Stimulated activated CD8-positive, alpha-beta memory T cell treated with anti-CD3 and anti-CD28 coated beads, Interleukin-2, amount 100 ng/mL, for 1 hour (primary cell): ENCODE measurements at places on chromosomes 3 and 15.

DNA sequence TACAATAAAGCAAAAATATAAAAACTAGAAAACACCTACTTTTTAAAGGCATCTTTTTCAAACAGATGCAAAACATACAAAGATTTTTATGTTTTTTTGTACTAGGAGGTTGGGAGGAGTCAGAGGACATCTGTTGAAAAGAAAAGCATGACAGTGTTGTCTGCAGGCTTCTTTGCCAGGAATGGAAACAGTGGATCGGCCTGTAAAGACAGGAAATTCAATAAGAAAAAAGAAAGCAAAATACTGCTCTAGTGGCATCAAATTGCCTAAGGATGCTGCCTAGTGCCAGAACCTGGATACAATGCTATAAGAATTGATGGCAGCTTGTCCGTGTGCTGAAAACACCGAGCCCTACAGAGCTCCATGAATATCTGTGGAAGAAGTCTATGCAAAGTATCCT is 69.9 kb downstream of the TBC1D5 start:
- DNase-seq = no peak

- DNase-seq = no peak
Observed at GRCh38 chr3:117463276-117464115, 753.9 kb downstream of the TUSC7 start.

DNA sequence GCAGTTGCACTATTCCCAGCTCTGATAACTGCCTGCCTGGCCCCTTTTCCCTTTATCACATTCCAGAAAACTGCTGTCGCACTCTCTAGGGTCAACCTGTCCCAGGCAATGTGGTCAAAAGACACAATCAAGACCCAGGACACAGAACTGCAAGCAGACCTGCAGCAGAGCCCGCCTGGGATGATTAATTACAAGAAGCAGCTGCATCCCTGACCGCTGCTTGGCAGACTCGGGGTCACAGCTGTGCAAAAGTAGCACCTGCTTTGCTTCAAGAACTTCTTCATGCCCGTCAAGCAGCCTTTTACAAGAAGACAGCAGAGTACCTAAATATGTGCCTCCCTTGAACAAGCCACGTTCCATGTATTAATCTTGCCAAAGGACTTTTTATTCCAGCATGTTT is 120.0 kb upstream of the ST8SIA2 start:
- DNase-seq = no peak

DNA sequence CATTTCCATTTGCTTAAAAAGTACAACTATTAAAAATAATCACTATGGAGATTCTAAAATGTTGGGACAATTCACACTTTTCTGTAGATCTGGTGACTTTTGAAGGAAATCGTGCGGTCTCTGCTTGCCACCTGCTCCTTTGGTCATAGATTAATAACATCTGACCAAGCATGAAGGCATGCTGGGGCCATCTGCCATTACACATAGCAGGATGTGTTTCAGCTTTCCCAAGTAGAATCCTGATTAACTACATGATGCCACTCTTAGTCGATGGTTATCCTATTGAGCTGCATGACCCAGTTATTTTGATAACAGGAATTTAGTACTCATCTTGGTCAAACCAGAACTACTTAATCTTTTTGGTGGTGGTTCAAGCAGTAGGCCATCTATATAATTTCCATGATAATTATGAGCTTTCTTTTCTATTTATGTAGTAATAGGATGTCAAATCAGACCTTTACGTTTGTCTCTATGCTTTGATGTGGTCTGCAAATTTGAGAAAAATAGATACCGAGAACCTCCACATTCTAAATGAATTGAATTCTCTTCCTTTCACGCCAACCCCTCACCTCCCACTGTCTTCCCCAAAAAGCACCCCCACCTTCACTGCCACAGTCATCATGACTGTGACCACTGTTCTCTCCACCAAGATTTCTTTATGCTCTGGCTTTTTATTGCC is 158.1 kb downstream of the DIPK2A start:
- no peak for DNase-seq

GRCh38 chr3:66104535-66104934 is 65.8 kb upstream of the MAGI1 start:
- DNase-seq = no peak

DNA sequence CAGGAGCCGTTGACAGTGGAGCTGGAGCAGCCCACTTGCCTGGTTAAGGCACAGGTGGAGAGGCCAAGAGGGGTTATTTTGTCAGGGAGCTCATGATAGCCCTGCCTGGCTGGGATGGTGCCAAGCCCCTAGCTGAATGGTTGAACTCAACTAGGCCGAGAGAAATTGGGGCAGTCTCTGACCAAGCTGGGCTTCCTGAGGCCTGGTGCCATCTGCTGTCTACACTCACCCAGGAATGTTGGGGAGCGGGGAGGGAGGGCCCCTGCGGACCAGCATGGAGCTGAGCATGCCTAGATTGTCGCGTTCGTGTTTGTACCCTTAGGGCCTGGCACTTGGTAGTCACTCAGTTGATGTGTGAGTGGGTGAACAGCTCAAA is 1.2 kb downstream of the BRPF1 start:
- no peak for DNase-seq

- no peak for DNase-seq
Observed at GRCh38 chr15:55741833-55742497, 987 bp downstream of the PRTG start.
